ENCODE measurements at places on chromosomes 11 and 22.

- DNase-seq: no peak
Measured at GRCh38 chr11:125369808-125370207, 126.3 kb downstream of the FEZ1 start.

DNA sequence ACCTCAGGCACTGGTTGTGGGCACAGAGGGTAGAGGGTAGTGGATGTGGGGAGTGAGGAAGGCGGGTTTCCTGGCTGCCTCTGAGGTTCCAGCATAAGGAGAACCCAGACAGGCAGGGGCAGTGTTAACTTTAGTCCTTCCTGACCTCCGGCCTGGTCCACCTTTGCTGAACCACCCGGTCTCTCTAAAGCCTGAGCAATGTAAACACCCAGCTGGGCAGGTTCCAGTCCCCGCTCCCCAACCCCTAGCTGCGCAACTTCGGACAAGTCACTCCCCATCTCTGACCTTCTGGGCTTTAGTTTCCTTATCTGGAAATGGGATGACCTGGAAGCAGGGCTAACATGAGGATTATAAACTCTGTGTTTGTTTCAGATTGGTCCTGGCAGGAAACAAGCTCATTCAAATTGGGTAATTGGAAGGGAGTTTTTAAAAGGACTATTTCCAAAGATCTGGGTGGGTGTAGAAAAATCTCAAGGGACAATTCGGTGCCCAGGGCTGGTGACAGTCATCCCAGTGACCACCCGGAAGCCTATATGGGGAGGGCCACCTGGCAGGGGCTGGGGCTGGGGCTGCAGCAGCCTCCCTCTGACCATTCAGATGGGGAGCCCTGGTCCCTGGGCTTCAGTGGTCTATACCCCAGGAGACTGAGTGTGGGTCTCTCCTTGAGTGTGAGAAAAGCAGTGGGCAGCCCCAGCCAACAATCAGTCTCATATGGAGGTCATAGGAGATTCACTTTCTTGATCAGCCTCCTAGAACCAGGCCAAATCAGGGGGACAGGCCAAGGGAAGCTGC lies 108.3 kb upstream of the SYT13 start:
- no peak for DNase-seq

- no peak for DNase-seq
Measured at GRCh38 chr22:32600147-32600546, 125.5 kb downstream of the FBXO7 start.

GRCh38 chr11:69982690-69983570 lies 95.2 kb upstream of the ANO1 start:
- no peak for DNase-seq

GRCh38 chr11:102382384-102382783 lies 35.4 kb downstream of the BIRC2 start:
- DNase-seq: no peak

DNA sequence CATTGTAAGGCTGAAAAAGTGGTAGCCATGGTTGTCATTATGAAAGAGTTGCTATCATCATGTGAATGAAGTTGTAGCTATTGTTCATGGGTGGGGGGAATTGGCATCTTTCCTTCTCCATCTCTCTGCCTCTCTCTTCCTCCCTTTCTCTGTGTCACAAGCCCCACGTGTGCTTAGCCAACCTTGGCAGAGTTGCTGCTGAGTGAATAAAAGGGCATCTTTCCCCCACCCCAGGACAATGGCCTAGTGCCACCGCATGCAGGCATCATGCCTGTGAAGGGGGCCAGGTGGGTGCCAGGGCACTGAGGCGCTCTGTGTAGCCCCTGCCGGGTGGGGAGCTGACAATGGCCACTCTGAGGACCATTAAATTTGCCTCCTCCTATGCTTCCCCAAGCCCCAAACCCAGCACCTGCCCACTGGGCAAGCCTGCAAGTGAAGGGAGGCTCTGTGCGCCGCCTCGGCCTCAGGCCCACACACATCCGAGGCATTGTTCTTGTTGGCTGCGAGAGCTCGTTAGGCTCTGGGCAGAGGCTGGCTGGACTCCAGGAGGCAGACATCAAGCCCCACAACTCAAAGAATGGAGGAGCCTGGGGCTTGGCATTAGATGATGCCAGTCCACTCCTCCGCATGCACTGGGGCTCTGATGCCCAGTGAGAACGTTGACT lies 103.9 kb downstream of the SEZ6L start:
- no peak for DNase-seq

DNA sequence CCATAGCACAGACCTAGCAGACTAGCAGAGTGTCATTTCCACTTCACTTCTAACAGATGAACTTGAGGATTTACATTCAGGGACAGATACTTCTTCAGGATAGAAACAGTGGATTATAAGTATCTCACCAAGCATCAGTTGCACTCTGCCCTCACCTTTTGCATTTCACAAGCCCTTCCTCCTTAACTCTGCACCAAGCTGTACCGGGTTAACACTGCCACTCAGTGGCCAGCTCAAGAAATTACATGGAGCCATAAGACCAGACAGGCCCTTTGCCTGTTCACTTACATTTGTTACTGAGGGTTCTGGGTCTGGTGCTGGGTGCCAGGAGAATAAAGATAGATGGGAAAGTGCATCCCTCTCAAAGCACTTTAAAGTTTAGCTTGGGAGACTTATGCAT lies 309.8 kb downstream of the SHANK2 start:
- DNase-seq: no peak

- no peak for DNase-seq
Measured at GRCh38 chr11:4643076-4643475, 706 bp upstream of the OR51E1 start.

DNA sequence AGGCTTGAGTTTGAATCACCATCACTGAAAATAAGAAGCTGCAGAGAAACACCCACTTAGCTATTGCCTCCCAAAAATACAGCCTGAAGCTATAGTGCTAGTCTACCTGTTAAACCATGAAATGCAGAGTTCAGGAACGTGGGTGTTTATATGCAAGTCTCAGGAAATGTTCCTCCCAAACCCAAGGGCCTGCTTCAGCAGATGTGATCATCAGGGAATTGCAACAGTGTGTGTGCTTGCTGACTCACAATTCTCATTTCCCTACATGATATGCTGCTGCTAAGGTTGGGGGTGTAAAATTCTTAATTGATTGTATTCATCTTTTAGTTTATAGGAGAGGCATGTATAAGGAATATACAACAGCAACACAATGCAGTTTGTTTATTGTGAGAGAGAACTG lies 49.6 kb downstream of the NUP98 start:
- DNase-seq: no peak

DNA sequence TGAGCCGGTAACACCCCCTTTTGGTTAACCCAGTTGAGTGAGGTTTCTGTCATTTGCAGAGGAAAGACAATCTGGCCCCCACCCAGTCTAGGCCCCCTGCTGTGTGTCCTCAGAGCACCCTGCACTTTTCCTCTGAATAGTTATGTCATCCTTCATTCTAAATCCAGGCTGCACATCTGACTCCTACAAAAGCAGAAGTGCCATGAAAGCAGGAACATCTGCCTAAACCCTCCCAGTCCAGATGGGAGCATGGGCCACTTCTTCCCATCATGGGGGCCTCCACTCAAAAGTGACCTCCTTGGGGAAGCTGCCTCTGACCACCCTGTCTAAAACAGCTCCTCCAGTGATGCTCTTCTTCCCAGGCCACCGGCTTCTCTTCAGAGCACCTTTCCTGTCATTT lies 53.7 kb upstream of the HMGXB4 start:
- DNase-seq: no peak

DNA sequence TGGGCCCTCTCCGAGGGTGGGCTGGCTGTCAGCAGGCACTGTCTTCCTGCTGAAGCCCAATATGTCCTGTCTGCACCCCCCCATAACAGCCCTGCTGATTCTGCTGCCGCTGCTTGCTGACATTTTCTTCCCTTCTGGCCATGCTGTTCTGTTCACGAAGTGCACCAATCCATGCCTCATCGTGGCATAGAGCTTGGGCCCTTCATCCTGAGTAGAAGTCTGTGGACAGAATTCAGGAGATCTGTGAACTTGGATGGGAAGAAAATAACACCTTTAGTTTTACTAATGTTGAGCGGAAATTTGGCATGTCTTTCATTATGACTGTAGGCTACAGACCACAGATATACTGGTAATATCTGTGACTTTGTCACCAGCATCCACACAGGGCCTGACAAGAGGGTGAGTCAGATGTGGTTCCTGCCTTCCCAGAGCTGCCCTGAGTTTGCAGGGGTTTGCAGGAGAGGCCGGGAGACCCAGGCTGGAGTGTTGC lies 14.1 kb upstream of the KIAA0930 start:
- no peak for DNase-seq

- no peak for DNase-seq
Measured at GRCh38 chr11:67538306-67538705, 15.1 kb upstream of the CABP2 start.

DNA sequence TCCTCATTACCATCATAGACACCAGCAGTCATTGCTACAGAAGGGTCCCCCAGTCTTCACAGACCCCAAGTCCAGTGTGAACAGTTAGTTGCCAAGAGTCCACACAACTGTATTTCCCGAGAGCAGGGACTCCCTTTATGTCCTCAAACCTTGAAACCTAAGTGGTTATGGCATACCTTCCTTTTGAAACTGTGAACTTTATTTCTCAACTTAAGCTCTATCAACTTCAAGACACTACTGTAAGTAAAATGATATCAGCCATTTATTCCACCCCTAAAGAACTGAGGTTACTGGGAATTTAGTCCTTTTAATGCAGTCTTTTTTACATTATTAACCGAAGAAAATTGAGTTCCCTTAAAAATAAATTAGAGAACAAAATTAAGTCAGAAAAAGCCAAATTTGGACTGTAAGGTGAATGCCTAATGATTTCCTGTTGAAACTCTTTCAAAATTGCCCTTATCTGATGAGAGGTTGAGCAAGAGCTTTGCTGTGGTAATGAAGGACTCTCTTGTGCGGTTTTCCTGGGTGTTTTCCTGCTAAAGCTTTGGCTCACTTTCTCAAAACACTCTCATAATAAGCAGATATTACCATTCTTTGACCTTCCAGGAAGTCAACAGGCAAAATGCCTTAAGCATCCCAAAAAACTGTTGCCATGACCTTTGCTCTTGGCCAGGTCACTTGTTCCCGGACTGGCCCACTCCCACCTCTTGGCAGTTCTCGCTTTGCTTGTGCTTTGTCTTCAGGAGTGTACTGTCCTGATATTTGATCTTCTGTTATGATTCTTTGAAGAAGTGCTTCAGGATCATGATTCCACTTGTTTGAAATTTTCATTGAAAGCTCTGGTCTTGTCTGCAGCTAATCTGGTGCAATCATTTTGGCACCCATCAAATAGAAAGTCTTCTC lies 765.4 kb upstream of the ANO3 start:
- DNase-seq: peak; percentile 12

GRCh38 chr11:105720096-105720495 lies 110.2 kb downstream of the GRIA4 start:
- no peak for DNase-seq

Data from mucosa of gallbladder (tissue), 1 donor.